ENCODE measurements at places on chromosomes 6 and 20.

- peak; percentile 76 for DNase-seq
Observed at GRCh38 chr20:49846206-49846807, 33.7 kb downstream of the SLC9A8 start.

- DNase-seq, result no peak
Observed at GRCh38 chr20:13007596-13007995, 1.2 kb upstream of the SPTLC3 start.

- DNase-seq, result no peak
Observed at GRCh38 chr20:24442909-24443308, 26.5 kb upstream of the SYNDIG1 start.

- DNase-seq, result no peak
Observed at GRCh38 chr6:104527311-104527710, 332.4 kb downstream of the HACE1 start.

GRCh38 chr20:13741879-13742278 lies 42.8 kb downstream of the ESF1 start:
- no peak for DNase-seq

- no peak for DNase-seq
Observed at GRCh38 chr6:163651915-163652668, 237.6 kb downstream of the QKI start.

DNA sequence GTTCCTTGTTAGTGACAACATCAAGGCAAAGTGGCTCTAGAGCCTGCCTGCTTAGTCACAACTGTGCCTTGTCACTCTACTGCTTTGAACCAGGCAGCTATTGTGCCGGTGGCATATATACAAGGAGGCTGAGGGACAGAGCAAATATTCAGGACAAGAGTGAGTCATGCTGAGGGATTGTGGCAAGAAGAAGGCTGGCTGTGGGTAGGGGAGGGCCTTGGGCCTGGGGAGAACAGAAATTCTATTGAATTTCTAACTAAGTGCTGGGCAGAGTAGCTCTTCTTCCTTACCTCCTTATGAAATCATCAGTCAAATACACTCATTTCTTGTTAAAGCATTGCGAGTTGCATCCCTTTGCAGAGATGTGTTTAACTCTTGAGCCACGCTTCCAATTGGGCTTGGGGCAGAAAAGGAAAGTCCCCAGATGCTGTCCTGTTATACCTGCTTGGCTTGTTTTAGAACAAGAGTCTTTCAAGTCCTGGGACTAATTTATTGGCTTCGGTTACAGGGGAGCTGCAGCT lies 59.7 kb downstream of the PFDN4 start:
- no peak for DNase-seq

GRCh38 chr20:23639490-23639958 lies 1.8 kb upstream of the CST3 start:
- no peak for DNase-seq

GRCh38 chr6:125528621-125529041 lies 220.8 kb upstream of the HEY2 start:
- no peak for DNase-seq

DNA sequence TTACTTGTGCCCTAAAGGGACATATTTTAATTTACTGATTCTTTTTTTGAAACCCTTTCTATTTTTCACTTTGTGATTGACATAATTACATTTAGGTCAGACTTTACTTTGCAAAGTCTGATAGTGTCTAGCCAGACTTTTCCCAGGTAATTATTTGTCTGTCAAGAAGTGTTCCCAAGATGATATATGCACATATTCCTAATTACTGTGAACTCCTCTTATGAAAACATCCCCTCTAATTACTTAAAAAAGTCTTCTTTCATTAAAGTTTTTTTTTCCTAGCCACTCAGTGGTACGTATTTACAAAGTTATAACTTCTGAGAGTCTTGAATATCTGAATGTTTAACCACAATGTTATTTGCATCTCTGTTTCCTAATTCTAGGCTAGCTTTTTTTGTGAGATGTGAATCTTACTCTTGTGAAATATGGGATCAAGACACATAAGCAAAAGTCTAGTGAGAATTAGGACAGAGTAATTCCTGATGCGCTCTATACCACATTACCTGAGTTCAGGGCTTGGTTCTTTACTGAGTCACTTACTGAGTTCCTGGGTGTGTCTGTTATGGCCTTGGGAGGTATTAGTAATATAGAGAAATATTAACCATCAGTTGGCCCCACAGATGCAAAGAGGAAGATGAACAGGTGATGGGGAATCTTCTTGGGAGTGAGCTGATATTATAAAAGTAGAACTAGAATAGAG lies 27.9 kb downstream of the FAM83B start:
- no peak for DNase-seq

DNA sequence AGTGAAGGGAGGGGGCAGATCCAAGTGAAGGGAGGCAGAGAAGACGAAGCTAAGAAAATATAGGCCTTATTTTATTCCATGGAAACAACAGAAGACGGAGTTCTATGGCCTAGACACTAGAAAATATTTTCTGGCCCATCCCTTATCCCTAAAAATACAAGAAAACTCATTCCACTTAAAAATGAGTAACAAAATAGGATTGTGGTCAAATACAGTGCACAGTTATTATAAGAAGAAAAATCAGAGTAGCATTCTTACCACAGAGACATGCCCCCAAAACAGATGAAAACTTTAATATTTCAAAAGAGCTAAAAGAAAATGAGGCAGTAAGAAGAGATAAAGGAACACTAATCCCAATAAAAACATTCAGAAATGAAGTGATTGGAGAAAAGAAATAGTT lies 202.9 kb downstream of the GMPR start:
- no peak for DNase-seq
